Mesothelial cell of epicardium (in vitro differentiated cells): ENCODE measurements at places on chromosomes 1 and 21. TPM values are rescaled to one million over a fixed set of nuclear protein-coding genes. Genes with fewer than 3 reads are reported as not detected.

Gene ZNF648
- total RNA-seq, result 0.09 to 0.23 TPM (median 0.18 TPM) in 3 replicates

Gene MTARC1
- total RNA-seq, result 10.8 to 12.1 TPM (median 11.9 TPM) in 3 replicates

Gene KIF21B
- 6.5 to 7.0 TPM (median 6.9 TPM) in 3 replicates for total RNA-seq

Gene PTGER3
- 0.29 to 0.59 TPM (median 0.54 TPM) in 3 replicates for total RNA-seq

Gene MROH9
- total RNA-seq, result not detected in 3 replicates

Gene TNFSF18
- 3.3 to 4.6 TPM (median 3.7 TPM) in 3 replicates for total RNA-seq

Gene ADAMTS5
- 3.7 to 4.9 TPM (median 4.4 TPM) in 3 replicates for total RNA-seq

Gene RGS7
- total RNA-seq, result 1.6 to 2.4 TPM (median 1.9 TPM) in 3 replicates

Gene GJA5
- 0.61 to 1.3 TPM (median 0.62 TPM) in 3 replicates for total RNA-seq

Gene TTLL10
- total RNA-seq, result 0.32 to 0.47 TPM in 2 of 3 replicates, not detected in the other

GRCh38 chr1:227897704-227898438 is 49.9 kb downstream of the WNT9A start:
- DNase-seq, result peak; percentile 9

GRCh38 chr1:198699167-198700015 is 60.6 kb downstream of the PTPRC start:
- DNase-seq, result peak; percentile 40

GRCh38 chr1:79322511-79323027 is 316.0 kb upstream of the ADGRL4 start:
- no peak for DNase-seq

DNA sequence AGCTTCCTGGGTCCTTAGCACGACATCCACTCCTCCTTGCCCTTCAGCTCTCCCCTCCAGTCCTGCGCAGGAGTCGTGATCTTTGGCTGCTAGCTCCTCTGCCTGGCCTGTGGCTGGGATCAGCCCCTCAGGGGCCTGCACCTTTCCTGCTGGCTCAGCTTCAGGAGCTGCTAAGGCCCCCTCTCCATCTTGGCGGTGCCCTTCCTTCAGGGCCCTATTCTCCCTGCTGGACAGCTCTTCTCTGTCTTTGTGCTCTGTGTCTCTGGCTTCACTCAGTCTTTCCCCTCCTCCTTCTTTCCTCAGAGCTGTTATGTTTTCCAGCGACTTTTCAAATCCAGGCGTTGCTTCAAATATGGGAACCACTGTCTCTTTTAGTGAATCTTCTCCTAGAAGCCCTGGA is 59.5 kb upstream of the LRRC53 start:
- DNase-seq, result no peak

GRCh38 chr21:42228709-42229220 is 9.8 kb downstream of the ABCG1 start:
- DNase-seq, result no peak

- no peak for DNase-seq
These were observed 18.1 kb downstream of the USP48 start for GRCh38 chr1:21764615-21765423.

GRCh38 chr1:205229399-205229871 is 1.7 kb downstream of the TMCC2 start:
- peak; percentile 36 for DNase-seq

DNA sequence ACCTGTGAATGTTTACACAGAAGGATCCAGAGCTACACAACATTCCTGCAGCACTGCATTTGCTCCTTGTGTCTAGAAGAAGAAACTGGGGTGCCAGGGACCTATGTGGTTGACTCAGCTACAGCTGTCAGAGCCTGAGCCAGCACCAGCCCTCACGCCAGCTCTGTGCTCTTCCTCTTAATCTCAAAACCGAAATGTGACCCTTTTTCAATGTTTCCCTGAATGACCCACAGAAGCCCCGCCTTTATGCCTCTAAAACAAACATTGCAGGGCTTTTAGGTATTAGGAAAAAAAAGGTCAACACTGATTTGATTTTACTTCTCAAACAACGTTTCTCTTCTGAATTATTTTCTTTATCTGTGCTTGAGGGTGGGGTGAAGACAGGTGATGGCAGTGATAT is 260.5 kb downstream of the DYRK1A start:
- no peak for DNase-seq

DNA sequence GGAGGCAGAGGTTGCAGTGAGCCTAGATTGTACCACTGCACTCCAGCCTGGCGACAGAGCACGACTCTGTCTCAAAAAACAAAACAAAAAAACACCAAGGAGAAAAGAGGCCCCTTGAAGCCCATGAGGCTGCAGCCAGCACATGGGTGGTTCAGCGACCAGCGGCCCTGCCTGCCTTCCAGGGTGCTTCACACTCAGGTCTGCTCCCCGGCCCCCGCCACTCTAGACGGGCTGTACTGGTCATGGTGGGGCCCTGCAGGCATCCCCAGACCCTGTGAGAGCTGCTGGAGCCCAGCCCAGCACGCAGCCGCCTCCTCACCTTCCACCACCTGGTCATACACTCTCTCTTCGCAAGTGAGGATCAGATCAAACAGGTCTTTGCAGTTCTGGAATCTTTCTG is 4.1 kb upstream of the TMEM240 start:
- DNase-seq, result no peak

DNA sequence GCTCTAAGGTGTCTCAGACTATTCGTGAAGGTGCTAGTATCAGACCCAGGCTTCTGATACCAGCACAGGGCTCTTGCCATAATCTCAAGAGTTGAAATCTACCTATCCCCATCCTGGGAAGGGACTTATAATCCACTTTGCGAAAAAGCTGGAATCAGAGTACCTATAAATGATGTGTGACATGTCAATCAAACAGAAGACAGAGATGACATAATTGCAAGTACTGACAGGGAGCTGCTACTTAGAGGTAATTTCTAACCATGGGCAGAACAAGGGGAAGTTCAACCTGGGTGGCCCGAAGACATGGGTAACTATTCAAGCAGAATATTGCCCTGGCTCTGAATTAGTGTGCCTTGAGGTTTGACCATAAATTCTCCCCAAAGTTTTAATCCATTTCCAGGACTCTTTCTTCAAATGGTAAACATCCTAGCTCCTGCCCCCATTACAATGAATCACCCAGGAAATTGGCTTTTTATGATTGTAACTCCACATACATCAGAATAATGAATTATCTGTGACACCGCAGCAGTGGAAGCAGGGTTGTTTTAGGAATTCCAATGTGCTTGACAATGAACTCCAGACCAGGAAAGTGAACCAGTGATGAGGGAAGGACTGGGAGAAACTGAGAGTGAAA is 37.2 kb downstream of the KANK4 start:
- DNase-seq, result no peak

GRCh38 chr1:246595146-246595545 is 28.9 kb downstream of the CNST start:
- no peak for DNase-seq

GRCh38 chr1:194295685-194296084 is 1109.3 kb upstream of the B3GALT2 start:
- DNase-seq, result no peak

DNA sequence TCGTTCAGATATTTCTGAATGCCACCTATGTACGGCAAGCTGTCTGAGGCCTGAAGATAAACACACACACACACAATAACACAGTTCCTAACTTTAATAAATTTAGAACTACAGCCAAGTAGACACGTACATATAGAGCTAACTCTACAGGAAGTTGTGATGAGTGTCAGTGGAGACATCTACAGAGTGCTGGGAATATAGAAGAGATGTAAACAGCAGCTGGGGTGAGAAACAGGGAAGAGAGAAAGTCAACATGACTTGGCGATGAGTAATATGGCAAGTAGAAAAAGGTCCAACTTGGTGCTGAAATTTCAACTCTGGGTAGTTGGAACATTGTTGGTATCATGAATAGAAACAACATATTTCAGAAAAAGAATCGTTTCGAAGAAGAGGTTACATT is 206.5 kb downstream of the ZP4 start:
- no peak for DNase-seq

DNA sequence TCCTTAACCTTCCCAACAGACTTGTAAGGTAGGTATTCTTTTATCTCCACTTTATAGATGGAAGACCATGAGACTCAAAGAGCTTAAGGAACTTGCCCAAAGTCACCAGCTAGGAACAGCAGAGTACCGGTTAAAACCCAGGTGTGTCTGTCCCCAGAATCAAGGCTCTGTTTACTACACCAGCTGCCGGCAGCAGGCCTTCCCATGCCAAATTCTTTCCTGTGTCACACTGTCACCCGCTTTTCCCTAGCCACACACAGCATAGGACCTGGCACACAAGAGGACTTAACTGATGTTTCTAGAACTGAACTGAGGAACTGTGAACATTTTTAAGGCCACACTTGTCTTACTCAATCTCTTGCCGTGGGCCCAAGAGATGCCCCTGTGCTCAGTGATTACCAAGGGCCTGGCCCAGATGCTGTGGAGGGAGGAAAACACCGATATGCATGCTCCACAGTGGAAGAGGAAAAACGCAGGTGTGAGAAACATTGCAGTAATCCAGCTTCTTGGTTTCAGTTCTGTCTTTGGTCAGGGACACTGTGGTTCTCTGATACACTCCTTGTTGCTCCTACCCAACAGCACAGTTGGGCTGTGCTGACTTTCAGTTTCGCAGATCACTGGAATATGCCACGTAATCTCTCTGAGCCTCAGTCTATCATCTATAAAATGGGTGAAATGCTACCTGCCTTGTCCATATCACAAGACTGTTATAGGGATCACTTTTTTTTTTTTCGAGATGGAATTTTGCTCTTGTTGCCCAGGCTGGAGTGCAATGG is 13.9 kb upstream of the LY9 start:
- no peak for DNase-seq

DNA sequence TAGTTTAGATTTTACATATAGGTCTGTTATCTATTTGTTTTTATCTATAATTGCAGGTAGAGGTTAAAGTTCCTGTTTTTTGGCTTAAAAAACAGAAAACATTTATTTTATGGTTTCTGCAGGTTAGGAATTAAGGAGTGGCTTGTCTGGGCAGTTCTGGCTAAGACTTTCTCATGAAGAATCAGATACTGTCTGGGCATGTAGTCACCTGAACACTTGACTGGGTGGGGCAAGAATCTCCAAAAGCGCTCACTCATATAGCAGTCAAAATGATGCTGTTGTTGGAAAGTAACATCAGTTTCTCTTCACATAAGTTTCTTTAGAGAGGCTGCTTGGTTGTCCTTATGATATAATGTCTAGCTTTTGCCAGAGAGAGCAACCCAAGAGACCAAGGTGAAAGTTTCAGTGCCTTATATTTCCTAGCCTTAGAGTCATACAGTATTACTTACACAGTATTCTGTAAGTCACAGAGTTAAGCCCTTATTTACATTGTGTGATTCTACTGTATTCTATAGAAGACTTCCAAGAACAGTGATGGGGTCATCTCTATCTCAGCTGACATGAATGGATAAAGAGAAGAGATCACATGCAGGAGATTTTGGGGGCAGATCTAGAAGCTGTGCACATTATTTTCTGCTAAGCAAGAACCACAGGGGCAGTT is 125.4 kb upstream of the GPR52 start:
- DNase-seq, result no peak

DNA sequence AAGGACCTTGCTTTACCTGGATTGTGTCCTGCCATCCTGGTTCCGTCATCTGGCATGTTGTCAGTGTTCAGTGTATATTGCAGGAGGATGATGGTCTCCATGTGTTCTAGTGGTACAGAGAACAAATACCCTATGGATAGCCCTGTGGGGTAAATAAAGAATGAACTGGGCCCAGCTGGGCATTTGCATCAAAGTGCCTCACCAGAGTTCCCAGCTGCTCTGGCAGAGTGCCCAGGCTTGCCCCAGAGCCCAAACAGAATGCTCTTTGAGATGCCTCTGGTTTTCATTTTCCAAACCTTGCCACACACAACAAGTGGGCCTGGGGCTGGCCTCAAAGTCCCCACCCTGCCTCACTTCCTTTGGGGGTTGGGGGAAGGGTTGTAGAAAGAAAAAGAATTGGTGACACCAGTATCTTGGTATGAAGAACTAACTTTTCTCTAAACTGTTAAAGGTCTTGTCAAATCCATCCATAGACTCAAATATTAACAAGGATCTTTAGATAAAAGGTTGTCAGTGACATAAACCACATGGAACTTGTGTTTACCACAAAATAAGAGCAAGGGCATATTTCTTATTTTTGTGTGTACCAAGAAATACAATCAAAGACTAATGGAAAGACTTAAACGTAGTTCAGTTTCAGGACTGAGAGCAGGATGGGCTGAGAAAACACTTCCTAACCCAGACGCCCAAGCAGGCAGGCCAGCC is 82.2 kb downstream of the LMO4 start:
- no peak for DNase-seq

DNA sequence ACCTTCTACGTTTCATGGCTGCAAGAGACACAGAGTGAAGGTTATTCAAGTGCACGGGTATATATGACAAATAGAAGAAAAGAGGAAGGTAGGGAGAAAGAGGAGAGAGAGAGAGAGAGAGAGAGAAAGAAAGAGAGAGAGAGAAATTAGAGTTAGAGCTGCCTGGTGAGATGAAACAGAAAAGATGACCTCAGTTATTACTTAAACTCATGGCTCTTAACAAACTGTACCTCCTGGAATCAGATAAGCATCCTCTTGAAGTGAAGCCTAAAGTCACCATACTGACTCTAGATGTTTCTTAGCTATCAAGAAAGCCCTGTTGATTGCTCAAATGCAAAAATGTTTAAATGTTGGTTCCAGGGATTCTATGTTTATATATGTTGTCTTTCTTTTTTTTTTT is 597.7 kb upstream of the ZP4 start:
- no peak for DNase-seq

DNA sequence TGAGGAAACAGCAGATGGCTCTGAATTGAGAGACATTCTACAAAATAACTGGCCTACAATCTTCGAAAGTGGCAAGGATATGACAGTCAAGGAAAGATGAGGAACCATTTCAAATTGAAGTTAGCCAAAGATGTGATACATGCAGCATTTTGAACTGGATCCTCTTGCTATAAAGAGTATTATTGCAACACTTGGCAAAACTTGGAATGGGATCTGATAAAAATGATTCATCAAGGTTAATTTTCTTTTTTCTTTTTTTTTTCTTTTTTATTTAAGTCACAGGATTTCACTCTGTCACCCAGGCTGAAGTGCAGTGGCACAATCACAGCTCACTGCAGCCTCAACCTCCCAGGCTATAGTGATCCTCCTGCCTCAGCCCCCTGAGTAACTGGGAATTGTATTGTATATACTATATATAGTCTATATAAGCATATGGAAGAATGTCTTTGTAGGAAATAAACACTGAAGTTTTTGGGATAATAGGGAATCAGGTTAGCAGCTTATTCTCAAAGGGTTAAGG is 49.8 kb upstream of the GJA8 start:
- no peak for DNase-seq

DNA sequence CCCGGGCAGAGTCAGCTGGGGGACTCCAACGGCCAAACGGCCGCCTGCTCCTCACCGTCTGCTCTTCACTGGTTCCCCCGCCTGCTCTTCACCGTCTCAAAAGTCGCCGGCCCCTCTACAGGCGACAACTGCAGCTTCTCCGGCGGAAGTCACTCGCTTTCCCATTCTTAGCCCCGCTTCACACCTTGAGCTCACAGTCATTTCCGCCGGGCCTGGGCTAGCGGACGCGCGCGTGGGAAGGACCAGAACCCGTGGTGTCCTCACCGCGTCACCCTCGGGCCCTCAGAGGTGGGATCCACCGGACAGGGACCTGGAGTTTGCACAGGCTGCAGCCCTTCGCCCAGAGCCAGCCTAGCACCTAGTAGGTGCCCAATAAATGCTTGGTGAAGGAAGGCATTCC is 27.9 kb upstream of the HJV start:
- DNase-seq, result no peak
